ENCODE measurements at places on chromosomes 6 and 20.

GRCh38 chr6:39072830-39073229 is 24.2 kb downstream of the GLP1R start:
- no peak for DNase-seq

DNA sequence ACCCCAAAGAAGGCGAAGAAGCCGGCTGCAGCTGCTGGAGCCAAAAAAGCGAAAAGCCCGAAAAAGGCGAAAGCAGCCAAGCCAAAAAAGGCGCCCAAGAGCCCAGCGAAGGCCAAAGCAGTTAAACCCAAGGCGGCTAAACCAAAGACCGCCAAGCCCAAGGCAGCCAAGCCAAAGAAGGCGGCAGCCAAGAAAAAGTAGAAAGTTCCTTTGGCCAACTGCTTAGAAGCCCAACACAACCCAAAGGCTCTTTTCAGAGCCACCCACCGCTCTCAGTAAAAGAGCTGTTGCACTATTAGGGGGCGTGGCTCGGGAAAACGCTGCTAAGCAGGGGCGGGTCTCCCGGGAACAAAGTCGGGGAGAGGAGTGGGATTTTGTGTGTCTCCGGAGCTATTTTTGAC is 69.6 kb downstream of the HFE start:
- DNase-seq: peak; percentile 61

- DNase-seq: peak; percentile 68
Observed at GRCh38 chr20:19211661-19212468, 577 bp upstream of the SLC24A3 start.

DNA sequence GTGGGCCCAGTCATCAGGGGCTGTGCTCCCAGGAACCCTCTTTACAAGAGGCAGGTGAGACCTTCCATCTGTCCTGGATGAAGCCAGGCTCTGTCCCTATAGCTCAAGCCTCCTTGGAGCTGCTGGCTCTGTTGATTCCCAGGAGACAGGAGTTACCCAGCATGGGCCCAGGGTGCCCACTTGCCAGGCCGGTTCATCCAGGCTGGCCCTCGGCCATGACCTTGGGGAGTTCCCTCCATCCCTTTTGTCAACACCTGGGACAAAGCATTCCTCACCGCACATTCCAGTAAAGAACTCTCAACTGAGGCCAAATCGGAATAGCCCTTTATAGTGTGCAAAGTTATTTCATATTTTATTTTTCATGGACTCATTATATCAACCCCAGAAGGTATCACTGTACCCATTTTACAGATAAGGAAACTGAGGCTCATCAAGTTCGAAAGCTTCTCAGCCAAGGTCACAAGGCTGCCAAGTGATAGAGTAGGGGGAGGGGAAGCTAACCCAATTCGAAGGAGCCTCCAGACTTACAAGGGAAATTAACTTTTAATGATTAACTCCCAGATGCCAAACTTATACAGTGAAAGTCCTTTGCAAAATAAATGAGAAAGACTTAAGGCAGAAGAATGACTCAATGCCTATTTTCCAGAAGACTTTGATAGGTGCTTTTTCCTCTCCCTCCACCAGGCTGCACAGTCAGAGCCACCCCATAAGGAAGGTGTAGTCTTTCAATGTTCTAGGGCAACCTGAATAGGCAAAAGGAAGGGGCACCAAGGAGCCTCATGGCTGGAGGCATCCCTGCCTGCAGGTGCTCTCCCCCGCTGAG is 18.5 kb downstream of the SDC4 start:
- no peak for DNase-seq

GRCh38 chr6:89818977-89819335 is 638 bp downstream of the MDN1 start:
- DNase-seq: peak; percentile 38

GRCh38 chr6:107716688-107717089 is 107.4 kb downstream of the SCML4 start:
- no peak for DNase-seq

DNA sequence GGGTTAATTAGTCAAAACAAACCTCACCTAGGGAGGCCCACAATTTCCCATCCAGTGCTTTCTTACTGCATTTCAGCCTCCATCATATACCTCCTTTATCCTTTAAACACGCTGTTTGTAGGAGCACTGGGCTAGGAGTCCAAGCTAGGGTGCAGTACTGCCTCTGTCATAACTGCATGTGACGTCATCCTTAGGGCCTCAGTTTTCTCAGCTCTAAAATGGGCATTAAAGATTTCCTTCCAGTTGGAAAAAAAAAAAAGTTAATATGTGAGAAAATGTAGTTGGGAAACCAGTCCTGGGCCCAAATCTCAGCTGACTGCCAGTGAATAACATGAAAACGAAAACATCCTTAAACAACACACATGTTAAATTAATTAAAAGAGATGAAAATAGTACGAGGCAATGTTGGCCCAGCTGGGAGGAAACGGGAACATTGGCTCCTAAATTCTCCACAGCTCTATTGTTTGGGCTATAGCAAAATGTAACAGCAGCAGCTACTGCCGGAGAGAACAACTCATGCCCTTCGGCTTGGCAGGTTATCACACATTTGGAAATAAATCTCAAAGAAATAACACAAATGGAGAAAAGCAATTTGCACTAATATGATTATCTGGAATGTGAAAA is 79.9 kb upstream of the CCDC167 start:
- no peak for DNase-seq

GRCh38 chr6:56790414-56790813 is 147.7 kb upstream of the DST start:
- no peak for DNase-seq

- no peak for DNase-seq
Observed at GRCh38 chr20:25014816-25015215, 22.3 kb upstream of the APMAP start.

DNA sequence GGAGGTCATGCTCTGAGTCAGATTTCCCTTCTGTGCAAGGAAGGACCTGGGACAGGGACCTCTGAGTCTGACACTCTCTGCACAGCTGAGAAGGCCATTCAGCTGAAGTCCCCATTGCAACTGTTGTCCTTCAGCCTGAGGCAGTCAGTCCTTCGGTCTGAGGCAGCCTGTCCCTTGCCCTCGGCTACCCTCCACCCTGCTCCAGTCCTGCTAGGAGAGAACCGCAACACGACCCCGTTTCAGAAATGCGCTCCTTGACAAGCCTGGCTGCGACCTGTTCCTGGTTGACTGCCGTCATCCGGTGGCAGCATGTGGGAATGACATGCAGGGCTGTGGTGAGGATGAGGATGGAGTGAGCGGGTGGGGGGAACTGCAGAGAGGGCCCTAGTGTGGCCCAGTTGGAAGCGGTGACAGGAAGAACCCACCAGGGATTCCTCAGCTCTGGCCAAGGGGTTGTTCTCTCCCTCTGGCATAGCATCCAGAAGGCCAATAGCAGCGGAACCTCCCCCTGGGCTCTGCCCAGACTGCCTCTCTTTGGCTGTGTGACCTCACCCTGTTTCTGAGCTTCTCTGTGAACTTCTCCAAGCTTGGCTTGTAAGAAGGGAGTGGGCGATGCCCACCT is 40.3 kb upstream of the ANGPT4 start:
- DNase-seq: peak; percentile 42

- DNase-seq: no peak
Observed at GRCh38 chr6:145631374-145631773, 103.9 kb downstream of the EPM2A start.

DNA sequence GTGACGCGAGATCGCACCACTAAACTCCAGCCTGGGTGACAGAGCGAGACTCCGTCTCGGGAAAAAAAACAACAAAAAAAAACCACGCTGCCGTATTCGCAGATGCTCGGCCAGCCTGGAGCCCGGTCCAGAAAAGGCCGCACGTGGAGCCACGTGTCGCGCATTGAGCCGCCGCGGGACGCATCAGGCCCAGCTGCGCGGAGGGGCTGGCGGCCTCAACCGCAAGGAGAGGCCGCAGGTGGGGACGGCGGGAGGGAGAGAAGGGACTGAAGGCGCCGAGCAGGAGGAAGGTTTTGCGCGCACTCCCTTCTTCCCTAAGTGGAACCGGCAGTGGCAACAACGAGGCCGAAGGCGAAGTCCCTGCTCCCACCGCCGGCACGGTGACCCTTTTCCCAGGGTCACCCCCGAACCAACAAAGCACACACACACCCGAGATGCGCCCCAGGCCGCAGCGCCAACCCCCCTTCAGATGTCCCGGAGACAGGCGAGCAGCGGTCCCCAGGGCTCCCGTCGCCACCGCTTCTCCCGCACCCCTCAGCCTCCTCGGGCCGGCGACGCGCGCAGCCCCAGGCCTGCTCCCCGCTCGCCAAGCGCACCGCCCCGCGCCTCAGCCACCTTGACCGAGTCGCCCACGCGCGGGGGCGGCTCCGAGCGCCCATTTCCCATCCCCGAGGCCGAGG is 681 bp downstream of the SYCP2 start:
- DNase-seq: no peak

DNA sequence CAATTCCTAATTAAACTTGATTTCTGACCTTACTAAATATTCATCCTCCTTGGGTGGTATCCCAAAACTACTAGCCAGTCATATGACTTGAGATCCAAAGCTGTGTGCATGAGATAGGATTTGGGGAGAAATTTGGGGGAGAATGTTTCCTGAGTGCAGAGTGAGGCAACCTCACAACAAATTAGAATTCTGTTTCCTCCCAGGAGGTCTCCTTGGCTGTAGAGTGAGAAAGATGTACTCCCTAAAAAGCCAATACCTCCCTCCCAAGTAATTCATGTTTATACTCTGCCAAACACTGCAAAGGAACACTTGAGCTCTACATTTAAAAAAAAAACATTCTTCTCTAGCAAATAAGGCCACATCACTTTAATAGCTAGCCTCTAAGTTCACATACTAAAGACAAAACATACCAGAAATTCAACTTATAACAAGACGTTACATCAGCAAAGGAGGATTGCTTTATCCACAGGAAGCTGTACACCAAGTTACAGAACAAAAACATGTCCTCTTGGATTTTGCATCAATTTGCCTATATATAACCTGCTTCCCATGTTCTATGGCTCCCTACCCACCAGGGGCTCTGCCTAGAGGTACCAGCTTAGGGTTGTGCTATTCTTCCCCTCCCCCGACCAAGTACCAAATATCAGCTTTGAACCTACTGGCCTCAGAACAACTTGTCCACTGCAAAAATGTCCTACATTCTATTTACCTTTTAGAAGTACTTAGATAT is 15.4 kb upstream of the TMEM30A start:
- no peak for DNase-seq

DNA sequence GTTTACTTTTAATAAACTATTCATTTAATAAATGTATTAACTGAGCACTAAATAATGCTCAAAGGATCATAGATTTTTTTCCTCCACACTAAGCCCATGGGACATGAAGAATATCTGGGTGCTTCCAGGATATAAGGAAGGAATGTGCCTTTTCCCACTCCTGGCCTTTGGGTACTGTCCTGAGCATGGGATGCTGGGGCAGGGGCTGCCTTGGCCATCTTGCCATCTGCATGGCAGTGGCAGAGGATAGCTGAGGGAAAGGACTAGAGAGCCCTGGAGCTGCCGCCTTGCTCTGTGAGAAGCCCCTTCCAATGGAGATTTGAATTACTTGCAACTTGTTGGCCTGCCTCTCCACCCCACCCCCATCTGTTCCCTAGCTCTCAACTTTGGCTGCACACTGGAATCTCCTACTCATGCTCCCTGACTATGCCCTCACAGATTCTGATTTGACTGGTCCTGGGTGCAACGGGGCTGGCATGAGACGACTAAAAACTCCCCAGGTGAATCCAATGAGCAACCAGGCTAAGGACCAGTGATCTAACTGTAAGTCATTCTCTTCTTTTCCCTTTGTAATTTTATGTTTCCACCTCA is 15.6 kb downstream of the DDRGK1 start:
- no peak for DNase-seq

DNA sequence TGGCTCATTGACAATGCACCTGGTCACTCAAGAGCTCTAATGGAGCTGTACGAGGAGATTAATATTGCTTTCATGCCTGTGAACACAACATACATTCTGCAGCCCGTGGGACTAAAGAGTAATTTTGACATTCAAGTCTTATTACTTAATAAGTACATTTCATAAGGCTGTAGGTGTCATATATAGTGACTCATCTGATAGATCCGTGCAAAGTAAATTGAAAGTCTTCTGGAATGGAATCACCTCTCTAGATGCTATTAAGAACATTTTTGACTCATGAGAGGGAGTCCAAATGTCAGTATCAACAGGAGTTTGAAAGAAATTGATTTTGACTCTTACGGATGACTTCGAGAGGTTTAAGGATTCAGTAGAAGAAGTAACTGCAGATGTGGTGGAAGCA is 267.9 kb downstream of the CLVS2 start:
- DNase-seq: no peak

DNA sequence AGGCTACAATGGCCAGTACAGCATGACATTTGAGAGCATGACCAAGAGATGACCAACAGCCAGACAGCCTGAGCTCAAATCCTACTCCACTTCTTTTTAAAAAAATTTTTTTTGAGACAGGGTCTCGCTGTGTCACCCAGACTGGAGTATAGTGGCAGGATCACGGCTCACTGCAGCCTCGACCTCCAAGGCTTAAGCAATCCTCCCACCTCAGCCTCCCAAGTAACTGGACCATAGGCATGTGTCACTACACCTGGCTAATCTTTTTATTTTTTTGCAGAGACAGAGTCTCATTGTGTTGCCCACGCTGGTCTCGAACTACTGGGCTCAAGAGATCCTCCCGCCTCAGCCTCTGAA is 42.9 kb downstream of the NOL4L start:
- no peak for DNase-seq

- DNase-seq: no peak
Observed at GRCh38 chr6:100678027-100678426, 203.1 kb downstream of the ASCC3 start.

DNA sequence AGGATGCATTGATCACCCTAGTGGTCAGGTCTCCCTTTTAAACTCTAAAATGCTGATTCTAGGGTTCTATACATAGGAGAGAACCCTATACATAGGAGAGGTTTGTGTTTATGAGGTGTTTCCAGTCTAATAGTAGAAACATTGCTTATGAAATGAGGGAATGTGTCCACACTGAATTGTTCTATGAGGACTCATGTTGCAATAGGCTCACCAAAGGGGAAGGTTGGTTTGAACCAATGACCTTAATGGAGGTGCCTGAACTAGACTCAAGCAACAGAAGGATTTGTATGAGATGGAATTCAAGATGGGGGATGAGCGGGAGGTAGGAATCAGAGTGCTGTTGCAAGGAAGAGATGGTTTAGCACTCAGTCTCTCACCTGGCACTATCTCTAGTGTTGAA is 33.5 kb upstream of the UBR2 start:
- DNase-seq: no peak

DNA sequence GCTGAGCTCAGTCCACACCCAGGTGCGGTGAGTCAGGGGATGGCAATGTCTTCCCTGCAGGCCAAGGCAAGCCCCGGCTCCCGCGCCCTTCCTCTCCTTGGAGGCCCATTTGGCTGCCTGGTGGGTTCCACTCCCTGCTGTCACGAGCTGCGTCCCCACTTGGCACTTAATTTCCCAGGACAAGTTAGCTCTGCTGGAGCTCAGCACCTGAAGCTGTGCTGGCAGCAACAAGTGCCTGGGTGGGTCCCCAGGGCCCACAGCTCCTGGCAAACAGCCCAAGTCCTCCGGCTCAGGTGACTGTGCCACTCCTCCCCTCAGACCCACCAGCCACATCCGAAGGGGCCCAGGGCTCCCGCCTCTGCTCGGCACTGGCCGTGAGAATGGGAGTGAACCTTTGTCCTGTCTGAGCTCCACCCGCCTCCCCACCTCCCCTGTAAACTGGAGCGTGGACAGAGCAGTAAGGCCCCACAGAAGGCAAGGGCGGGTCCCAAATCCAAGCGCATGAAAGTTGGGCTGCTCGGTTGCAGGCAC is 16.9 kb downstream of the LAMA5 start:
- DNase-seq: peak; percentile 69
